ENCODE measurements at places on chromosomes 12 and 14.

GRCh38 chr12:131828671-131829355, 620 bp downstream of the MMP17 start:
- no peak for DNase-seq

GRCh38 chr14:23071921-23072539, 14.7 kb upstream of the CDH24 start:
- no peak for DNase-seq

DNA sequence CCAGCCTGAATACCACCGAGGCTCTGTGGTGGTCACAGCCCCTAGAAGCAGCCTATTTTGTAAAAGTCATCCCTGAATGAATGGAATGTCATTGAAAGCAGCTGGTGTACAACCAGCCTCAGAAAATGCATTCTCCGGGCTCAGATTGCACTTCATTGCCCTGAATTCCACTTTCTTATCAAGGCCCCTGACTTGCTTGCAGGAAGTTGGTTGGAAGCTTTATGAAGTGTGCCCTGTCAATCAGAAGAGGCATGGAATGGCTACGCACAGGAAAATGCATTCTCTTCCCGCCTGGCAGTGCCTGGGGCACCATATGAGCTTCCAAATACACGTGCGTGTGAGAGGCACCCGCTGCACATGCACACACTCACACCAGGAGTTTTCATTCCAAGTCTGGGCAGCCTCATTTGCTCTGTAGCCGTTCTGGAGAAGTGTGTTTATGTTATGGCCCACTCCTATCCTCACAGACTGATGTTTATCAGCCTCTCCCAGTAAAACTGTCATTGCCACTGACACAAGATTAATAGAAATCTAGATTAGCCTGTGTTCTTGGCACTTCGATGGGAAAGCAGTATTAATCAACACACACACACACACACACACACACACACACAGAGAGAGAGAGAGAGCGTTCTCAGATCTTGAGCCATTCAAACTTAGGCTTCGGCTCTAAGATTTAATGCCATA, 63.9 kb downstream of the NUAK1 start:
- no peak for DNase-seq

GRCh38 chr12:59559696-59560095, 36.1 kb upstream of the SLC16A7 start:
- DNase-seq: no peak

DNA sequence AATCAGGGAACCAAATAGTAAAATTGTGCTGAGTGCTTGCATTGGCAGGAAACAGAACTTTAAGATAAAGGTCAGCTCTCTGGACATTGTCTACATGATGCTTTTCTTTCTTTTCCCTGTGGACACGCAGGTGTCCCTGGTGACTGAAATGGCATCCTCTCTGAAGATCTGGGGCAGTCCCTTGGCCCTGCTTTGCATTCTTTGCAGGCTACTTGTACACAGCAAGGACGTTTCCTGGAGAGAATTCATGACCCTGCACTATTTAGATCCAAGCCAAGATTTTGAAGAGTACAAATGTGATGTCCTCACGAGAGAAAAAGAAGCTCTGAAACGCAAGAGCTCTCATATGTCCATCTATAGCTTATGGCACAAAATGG, 11.3 kb upstream of the EDDM3A start:
- DNase-seq: no peak

GRCh38 chr12:122874081-122874480, 21.8 kb downstream of the VPS37B start:
- peak; percentile 36 for DNase-seq

DNA sequence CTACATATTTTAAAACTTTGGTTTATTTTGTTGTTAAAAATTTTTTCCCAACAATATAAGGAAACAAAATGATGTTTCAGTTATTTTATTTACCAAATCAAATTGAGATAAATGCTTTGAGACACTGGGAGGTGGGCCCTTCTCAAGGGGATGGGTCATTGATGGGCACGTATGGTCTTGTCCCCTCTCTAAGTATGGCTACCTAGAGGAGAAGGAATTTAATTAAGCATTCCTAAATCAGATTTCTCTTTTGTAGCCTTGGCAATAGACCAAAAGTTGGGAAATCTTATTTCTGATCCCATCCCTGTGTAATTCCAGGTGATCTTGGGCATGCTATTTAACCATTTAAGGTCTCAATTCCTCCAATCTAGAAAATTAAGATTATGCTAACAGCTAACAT, 79.0 kb downstream of the SCN8A start:
- DNase-seq: no peak

- DNase-seq: no peak
Observed at GRCh38 chr14:68660495-68660894, 132.4 kb downstream of the ZFP36L1 start.

DNA sequence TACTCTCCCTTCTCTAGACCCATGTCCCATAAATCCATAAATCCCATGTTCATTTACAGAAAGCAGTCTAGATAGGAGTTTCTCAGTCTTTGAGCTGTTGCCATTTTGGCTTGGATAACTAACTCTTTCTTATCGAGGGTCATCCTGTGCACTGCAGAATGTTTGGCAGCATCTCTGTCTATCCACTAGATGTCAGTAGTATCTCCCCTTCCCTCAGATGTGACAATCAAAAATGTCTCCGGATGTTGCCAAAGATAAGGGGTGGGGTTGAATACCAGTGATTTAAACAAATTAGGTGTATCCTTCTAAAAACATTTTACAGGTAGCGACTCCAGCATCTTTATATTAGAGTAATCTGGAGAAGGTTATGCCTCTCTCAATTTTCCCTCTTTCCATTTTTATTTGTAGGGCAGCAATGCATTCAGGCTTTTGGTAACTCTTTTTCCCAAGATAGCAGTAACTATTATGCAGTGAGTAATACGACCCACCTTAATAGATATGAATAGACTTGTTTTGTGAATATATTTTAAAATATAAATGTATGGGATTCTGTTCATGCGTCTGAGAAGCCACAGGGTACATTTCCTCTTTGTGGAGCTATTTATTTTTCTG, 100.7 kb downstream of the LRRK2 start:
- no peak for DNase-seq

- no peak for DNase-seq
Observed at GRCh38 chr12:116381240-116381743, 103.8 kb upstream of the MED13L start.

GRCh38 chr14:51147183-51147582, 52.3 kb upstream of the TRIM9 start:
- no peak for DNase-seq

- no peak for DNase-seq
Observed at GRCh38 chr12:82357340-82357739, 847 bp downstream of the CCDC59 start.

DNA sequence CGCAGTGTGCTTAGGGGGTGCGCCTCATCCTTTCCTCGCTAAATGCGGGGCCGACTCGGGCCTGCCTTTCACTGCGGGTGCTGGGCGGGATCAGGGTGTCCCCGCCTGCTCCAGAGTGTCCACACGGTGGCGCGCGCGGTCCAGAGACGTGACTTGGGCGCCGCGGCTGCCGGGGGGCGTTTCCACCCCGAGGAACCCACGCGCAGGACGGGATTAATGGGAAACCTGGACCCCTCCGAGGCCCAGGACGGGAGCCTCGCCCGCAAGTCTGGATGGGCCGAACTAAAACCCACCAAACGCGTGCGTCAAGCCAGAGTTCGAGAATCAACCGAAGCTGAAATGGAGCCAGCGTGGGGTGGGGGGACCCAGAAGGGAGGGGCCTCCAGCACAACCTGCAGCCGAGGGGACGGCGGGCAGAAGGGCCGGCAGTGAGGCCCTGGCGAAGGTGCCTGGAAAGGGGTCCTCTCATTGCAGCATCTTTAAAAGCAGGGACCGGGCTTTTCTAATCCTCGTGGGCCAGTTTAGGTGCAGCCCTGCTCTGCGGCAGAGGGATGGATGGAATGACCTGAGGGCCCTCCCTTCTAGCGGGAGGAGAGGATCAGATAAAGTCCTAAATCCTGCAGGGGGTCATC, 93.3 kb downstream of the NINJ2 start:
- DNase-seq: peak; percentile 80

GRCh38 chr12:65651060-65651459, 173.2 kb upstream of the HMGA2 start:
- no peak for DNase-seq

- DNase-seq: no peak
Observed at GRCh38 chr12:110849748-110850403, 3.1 kb downstream of the CCDC63 start.

DNA sequence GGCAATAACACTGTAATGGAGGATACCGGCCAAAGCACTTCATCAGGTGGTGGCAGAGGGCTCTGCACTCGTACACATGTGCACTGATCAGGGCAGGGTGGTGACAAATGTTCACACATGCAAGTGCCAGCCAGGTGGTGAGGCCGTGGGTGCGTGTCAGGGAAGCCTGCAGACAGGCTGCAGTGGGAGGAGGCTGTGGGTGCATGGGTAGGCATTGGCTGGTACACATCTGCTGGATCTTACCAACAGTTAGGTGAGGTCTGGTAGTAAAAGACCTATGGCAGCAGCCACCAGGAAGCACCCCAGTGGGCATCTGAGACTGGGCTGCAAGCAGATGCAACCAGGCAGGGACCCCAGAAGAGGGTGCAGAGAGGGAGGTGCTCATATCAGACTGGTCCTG, 65.3 kb downstream of the PDE6H start:
- DNase-seq: no peak

DNA sequence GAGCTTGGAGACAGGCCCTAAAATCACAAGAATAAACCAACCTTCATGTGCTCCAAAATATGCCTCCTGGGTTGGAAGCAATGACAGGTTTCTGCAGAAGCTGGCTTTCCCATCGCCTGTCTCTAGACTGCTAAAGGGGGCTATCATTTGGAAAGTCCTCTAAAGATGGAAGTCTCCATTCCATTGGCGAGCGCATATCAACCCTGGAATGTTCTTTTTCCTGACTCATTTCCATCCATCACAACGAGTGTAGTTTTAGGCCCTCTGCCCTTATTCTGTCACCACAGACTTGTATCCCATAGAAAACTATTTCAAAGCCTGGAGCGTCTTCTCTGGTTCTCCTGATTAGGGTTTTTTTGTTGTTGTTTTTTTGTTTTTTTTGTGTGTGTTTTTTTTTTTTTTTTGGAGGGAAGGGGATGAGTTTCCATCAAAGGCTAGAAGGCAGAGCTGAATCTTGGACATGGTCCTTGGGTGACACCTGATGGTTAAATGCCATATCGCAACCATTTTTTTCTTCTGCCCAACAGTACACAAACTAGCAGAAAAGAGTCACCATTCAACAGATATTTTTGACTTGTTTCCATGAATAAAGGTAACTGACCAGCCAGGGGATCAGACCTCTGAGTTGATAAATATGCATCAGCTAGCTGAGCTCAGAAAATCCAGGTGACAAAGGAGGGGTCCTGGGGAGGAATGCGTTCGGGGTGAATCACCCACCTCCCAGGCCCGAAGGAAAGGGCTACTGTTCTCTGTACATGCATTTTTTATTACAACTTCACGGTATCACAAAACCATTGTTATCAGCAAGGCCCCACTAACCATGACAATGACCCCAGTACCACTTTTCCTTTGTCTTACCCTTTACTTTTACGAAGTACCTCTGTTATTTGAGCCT, 40.5 kb downstream of the KCNA5 start:
- DNase-seq: no peak

DNA sequence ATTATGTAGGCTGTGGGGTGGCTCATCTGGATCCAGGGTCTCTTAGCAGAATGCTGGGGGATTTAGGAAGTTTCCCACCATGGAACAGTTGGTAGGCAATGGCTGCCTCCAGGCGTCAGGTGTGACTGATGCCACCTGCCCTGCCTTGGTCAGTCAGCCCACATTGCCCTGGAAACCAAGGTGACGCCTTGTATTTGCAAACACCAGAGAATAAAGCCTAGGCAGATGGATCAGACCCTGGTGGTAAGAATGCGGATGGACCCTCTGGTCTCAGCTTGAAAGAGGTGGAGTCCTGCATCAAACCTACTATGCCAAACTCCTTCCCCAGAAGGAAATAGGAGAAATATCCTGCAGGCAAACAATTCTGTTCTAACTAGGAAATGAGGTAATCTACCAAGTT, 38.2 kb downstream of the NCKAP5L start:
- no peak for DNase-seq

DNA sequence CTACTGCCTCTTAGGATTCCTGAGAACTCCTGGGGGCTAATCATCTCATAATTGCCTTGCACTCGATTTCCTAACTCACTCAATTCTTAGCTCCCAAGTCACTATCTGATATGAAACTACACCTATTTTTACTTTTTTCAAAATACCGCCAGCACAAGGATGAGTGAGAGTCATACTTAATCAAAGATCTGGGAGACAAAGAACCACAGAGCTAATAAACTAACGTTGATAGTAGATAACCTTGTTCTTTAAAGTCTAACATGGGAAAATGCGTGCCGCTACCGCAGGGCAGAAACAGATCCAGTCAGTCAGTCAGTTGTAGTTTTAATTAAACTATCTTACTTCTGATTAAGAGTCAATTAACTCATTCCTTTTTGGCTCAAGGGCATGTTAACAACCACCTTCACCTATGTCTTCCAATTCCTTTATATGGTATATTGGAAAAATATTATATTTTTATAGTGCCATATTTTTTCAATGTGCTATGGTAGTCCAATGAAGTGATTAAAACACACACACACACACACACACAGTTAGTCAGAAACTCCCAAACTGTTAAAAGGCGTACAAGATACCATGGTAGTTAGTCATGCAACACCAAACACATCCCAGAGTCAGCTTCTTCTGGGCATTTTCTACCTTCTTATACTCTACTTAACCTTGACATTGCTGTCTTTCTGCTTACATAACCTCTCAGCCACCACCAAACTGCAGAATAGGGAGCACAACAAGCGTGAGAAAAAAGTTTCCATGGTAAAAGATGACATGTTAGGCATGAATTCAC, 114.0 kb downstream of the KLHL28 start:
- no peak for DNase-seq

- DNase-seq: no peak
Observed at GRCh38 chr14:51073731-51074130, 21.2 kb downstream of the TRIM9 start.

DNA sequence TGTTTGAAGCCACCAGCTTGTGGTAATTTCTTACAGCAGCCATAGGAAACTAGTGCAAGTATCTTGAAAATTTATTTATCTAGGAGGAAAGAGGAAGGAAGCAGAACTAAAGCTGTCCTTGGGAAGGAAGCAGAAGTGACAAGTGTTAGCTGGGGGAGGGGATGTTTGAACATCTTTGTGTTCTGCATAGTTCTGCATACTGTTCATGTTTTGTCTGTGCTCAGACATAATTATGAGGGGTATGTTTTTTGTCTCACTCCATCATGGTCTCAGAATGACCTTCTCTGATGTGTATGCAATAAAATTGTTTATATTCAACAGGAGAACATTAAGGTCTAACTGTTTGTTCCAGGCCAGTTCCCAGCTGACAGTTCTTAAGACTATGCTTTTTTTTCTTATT, 606.5 kb downstream of the GALC start:
- DNase-seq: no peak

GRCh38 chr12:111812881-111813741, 28.9 kb upstream of the MAPKAPK5 start:
- peak; percentile 45 for DNase-seq

All from activated T-cell treated with anti-CD3 and anti-CD28 coated beads for 4 hours (primary cell).